ENCODE measurements at places on chromosomes 1 and 21.

GRCh38 chr1:194813096-194813495 is 1626.7 kb upstream of the B3GALT2 start:
- no peak for DNase-seq

DNA sequence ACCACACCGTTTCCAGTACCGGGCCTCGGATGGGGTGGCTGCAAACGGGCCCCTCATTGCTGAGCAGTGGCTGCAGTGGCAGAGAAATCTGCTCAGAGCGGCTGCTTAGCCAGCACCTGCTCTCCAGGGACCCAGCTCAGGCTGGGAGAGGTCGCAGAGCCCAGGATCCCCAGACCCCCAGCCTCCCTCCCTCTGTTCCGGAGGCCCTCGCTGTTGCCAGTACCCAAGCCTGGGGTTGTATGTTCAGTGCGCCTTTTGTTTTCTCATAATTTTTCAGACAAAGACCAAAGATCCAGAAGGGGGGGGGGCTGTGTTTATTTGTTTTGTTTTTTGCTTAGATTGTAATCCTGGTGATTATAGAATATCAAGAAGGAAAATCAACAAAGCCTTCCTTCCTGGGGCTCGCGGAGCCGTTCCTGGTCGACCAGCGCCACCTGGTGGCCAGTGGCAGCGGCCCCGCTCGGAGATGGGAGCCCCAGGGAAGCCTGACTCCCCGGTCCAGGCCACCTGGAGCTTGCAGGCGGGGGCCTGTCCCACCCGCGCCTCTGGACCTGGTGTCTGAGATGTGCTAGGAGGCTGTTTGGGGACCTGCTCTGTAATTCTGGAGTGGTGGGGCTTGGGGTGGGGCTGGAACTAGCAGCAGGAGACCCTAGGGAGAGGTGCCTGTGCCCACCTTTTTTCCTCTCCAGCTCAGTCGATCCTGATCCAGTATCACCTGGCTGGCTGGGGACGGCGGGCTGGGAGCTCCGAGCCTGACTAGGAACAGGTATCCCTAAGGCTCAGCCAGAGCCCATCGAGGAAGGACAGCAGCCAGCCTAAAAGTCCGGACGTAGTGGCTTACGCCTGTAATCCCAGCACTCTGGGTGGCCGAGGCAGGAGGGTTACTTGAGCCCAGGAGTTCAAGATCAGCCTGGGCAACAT is 123.9 kb upstream of the VAMP3 start:
- DNase-seq, result peak; percentile 90

GRCh38 chr1:241767737-241768136 is 80.3 kb upstream of the EXO1 start:
- DNase-seq, result no peak

GRCh38 chr1:232084584-232085223 is 458.1 kb downstream of the DISC1 start:
- peak; percentile 41 for DNase-seq

DNA sequence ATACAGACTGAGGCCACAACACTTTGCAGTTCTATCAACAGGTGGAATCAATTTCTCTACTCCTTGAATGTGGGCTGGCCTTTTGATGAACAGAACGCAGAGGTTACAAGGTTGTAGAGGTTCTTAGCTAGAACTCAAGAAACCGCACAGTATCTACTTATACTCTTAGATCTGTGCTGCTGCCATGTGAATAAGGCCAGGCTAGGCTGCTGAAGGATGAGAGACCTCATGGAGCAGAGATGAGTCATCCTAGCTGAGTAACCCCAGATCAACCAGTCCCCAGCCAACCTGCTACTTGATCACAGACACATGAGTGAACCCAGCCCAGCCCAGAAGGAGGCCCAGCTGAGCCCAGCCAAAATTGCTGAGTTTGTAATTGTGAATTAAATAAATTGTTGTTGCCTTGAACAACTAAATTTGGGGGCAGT is 35.3 kb upstream of the BCAR3 start:
- no peak for DNase-seq

DNA sequence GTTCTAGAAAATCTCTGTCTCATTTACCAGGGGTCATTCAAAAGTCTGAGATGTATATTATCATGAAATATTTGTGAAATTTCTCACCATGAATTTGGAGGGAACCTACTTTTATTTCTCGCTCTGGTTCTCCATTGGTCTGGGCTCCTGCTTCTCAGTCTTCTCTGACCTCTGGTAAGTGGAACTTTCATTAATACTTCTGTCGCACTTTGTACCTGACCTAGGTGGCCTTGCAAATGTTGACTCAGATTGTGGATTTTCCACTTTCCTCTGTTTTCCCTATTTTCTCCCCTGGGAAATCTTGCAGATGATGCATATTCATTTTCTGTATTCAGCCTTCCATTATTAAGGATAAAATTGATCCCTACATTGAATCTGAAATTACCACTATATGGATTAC is 53.2 kb downstream of the LRIG2 start:
- no peak for DNase-seq

DNA sequence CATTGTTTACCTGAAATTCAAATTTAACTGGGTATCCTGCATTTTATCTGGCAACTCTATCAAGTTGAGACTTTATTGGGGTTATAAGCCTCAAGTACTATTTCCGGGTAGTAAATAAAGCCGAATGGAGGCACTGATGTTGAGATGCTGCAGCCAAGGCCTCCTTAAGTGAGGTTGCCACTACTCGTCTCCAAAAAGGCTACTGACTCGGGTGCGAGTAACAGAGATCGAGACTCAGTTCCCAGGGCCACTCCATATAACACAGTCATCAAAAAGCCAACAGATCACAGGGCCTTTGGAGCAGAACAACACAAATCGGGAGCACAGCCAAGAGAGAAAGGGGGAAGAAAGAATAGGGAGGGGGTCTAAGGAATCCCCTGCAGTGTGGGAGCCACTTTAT is 524 bp downstream of the COPA start:
- no peak for DNase-seq
